ENCODE measurements at places on chromosomes 3 and 15.

DNA sequence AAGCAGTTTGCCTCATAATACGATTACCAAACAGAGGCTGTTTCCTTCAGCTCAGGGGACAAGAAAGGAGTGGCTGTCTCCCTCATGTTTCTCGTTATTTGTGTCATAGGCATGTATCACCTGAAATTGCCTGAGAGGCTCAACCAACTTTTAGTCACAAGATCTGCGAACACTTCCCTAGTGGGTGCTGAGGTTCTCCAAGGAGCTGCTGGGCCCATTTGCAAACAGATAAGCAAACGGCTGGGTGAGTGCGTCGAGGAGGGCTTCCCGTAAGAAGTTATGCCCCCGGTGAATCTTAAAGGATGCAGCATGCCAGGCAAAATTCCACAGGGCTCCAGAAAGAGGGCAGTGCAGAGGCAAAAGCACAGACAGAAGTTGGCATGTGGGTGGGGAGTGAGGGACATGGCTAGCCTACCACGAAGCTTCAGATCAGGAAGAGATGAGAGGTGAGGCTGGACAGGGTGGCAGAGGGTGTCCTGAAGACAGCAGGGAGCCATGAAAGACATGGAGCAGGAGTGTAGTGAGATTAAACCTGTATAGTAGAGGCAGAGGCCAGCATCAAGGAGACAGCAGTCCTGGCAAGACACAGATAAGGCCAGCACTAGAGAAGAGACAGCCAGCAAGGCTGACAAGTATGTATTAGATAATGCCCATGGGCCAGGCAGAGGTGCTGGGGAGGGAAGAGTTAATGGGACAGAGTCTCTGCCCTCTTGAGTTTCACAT lies 4.0 kb upstream of the GP9 start:
- H3K27me3 ChIP-seq, result peaks cover 3% of the 10 kb centered on the region
- no peak for DNase-seq
- 0 out of 2 replicates have a peak, but pooled peaks cover 3% of the 10 kb centered on the region for H3K4me1 ChIP-seq

DNA sequence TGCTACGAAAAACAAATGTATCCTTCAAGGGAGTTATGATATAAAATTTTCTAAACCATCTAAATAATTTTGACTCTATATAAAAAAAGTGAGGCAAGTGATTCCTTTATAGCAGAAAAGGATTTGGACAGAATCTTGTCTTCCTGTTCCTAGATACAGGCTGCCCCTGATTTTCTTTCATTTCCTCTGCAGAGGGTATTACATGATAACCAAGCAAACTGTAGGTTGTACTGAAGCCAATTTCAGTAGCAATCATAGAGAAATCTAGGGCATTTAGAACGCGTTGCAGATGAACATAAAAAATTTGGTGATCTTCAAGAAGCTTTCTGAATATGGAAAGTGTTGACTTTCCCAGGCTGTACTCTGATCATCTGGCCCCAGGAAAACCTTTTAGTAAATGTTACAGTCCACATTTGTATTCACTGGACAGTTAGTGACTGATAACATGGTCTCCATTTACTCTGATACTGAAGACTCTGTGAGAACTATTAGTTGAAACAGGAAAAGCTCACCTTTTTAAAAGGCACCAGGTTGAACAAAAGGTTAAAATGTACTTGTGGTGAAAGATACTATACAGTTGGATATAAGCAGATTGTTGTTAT lies 9.1 kb upstream of the UTS2B start:
- H3K36me3 ChIP-seq, result no peaks in the 10 kb centered on the region
- H3K4me1 ChIP-seq, result peaks cover 68% of the 10 kb centered on the region
- H3K4me3 ChIP-seq, result no peak overlapping the region
- H3K27ac ChIP-seq, result no peak overlapping the region
- no peaks in the 10 kb centered on the region for H3K27me3 ChIP-seq
- no peak for DNase-seq

GRCh38 chr3:100516232-100516631 lies 23.8 kb downstream of the TMEM45A start:
- peaks cover 42% of the 10 kb centered on the region for H3K4me1 ChIP-seq
- no peaks in the 10 kb centered on the region for H3K27me3 ChIP-seq
- H3K36me3 ChIP-seq, result no peaks in the 10 kb centered on the region
- peak overlapping the region; percentile 77 for H3K27ac ChIP-seq
- DNase-seq, result peak; percentile 35

DNA sequence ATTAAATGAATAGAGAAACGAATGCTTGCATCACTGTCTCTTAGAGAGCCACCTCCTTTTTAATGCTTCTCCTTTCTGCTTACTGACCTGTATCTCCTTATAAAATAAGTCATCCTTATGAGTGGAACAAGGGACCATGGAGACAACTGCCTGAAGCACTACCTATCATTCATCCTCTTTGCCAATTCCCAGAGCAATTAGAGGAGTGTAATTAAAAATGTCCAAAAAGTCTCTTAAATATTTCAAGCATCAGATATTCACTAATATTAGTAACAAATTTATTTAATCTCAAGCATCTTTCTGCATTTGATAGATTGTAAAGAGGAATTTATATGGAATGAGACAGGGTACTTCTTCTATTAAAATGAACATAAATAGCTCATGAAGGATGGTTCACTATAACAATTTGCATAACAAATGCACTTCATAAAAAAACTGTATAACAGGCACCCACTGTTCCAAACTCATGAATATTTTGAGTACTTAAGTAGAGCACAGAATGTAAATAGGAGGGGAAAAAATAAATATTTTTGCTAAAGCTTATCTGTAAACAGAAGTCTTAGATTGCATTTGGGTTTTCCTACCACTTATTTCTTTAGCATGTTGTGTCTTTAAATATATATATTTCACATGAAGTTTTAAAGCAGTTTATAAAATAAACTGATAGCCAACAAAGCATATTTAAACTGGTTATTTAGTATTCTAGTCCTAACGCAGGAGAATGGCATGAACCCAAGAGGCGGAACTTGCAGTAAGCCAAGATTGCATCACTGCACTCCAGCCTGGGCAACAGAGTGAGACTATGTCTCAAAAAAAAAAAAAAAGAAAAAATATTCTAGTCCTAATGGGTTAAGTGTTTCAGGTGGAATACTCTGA lies 269.3 kb downstream of the TBL1XR1 start:
- H3K27me3 ChIP-seq, result 0 out of 2 replicates have a peak, but pooled peaks cover 4% of the 10 kb centered on the region
- no peaks in the 10 kb centered on the region for H3K36me3 ChIP-seq
- no peak for DNase-seq
- no peaks in the 10 kb centered on the region for H3K4me1 ChIP-seq
- H3K4me3 ChIP-seq, result no peak overlapping the region

GRCh38 chr15:101239724-101240136 lies 12.1 kb downstream of the CHSY1 start:
- H3K27me3 ChIP-seq, result no peaks in the 10 kb centered on the region
- H3K36me3 ChIP-seq, result no peaks in the 10 kb centered on the region
- H3K4me3 ChIP-seq, result no peak overlapping the region
- peaks cover 29% of the 10 kb centered on the region for H3K4me1 ChIP-seq
- DNase-seq, result no peak

Measured in GM23248 (cell line).